ENCODE measurements at places on chromosomes 1 and 21.

- no peak for DNase-seq
These were observed 26.9 kb downstream of the CD84 start for GRCh38 chr1:160552425-160552824.

GRCh38 chr1:89844241-89844807 is 23.5 kb downstream of the LRRC8D start:
- peak; percentile 8 for DNase-seq

GRCh38 chr1:93448292-93448982 is 519 bp downstream of the FNBP1L start:
- DNase-seq: no peak

DNA sequence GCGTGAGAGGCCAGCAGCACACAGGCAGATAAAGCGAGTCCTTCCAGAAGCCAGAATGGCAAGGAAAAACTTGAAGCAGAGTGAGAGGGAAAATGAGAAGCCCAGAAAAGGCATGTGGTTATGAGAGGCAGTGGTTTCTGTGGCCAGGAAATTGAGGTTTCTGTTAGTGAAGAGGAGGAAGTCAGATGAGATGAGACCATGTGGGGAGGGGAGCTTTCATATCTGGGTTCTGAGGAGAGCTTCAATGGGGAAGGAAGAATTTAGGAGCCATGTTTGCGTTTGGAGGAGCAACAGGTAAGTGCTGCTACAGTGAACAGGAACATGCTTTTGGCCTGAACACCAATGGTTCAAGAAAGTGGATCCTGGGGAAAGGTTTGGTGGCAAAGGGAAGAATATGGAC is 6.1 kb upstream of the CD1A start:
- no peak for DNase-seq

DNA sequence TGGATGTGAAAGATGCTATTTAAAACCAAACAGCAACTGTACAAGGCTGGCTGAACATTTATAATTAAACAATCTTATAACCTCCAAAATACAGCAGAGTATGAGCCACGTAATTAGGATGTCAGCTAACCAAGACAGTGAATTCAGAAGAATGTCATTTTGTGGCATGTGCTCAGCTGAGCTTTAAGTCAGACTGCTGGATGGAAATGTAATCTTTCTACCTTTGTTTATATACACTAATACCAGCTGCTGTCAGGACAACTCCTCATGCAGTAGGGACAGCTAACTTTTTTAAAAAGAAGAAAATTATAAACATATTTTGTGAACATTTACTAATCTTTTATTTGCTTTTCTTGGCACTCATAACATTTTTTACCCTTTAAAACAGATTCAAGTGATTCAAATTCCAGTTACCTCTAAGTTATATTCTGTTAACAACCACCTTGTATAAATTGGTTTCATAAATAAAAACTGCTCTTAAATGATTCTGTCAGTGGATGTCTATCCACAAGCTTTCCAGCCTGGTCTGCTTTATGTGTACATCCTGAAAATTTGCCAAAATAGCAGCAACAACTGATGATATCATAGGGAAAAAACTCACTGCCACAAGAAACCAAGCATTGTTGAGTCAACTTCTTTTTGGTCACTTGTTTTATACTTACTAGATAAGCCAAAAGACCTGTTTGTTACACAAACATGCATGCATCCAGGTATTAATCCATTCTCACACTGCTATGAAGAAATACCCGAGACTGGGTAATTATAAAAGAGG is 36.1 kb downstream of the DPH5 start:
- no peak for DNase-seq

DNA sequence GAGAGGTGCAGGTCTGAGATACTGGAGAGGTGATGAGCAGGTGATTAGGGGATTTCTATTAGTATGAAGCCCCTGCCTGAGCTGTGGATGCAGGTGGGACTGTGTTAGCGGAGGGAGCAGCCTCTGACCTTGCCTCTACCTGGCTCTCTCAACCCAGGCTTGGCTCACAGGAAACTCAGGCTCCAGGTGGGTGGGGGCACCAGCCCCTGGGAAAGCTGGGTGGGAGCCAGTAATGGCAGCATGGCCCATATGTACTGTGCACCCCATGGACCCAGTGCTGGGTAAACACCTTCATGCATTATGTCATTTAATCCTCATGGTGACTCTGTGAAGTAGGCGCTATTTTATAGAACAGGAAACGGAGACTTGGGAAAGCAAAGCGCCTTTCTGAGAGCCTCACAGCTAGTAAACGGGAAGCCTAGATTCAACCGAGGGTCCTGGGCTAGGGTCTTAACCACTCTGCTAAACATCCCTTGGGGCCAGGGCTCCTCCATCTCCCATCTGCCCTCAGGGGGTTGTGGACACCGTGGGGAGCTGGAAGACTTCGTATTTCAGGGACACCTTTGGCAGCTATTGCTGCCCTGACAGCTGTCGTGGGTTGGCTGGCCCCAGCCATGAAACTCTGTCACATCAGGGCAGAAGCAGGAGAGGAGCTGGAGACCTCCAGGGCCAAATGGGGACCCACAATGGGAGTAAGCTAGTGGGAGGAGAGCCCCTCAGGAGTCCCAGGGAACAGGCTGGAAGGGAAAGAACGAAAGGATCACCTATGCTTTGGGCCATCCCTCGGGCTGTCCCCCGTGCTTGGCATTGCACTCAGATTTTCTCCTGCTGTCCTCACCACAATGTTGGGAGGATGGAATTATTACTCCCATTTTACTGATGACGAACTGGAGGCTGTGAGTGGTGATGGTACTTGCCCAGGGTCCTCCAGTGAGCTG is 59.6 kb upstream of the CSF3R start:
- DNase-seq: no peak

GRCh38 chr1:181972256-181972655 is 89.3 kb downstream of the ZNF648 start:
- no peak for DNase-seq

DNA sequence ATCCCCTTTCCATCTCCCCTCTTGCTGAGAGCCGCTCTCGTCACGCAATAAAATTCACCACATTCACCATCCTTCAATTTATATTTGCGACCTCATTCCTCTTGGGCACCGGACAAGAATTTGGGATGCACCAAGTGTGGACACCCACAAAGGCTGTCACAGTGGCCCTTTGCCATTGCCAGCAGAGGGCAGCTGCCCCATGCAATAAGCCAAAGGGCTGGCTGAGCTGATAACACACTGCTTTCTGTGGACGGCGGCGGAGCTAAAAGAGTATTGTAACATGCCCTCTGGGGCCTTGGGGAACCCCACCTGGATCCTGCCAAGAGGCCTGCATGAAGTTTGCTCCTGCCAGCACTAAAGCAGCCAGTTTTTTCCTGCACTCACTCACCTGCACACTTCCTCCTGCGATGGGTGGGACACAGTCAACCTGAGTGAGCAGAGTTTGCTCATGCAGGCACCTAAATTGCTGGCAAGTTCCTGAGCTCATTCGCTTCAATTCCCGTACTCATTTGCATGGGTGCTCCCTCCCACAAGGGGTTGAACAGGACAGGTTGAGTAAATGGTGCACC is 792.3 kb upstream of the ADAMTS5 start:
- no peak for DNase-seq

DNA sequence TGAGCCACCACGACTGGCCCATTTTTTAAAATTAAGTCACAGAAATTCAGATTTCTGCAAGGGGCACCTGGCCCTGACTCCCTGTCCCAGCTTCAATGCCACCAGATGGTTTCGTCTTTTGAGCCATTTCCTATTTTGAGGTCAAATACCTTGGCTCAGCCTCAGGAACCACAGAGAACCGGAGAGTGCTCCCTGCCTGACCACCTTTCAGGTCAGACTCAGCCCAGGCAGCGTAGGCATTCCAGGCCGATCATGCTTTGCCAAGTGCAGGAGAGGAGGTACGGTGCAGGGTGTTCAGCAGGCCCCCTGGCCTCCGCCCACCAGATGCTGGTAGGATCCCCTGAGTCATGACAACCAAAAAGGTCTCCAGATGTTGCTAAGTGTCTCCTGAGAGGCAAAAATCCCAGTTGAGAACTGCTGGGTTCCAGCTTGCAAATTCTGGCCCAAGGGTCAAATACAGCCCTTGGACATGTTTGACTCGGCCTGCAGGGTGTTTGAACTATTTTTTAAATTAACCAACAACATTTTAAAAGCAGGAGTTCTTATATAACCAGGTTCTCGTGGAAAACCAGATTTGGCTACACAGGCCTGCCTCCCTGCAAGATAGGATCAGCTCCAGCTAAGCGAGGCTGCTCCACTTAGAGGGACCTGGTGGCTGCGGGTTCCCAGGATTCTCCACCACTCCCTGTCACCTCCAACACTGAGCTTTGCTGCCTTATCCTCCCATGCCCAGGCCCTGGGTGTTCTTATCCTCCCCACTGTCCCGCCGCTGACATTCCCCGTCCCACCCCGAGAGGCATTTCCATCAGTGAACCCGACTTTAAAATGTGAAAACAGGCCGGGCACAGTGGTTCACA is 61.9 kb upstream of the TARDBP start:
- no peak for DNase-seq

DNA sequence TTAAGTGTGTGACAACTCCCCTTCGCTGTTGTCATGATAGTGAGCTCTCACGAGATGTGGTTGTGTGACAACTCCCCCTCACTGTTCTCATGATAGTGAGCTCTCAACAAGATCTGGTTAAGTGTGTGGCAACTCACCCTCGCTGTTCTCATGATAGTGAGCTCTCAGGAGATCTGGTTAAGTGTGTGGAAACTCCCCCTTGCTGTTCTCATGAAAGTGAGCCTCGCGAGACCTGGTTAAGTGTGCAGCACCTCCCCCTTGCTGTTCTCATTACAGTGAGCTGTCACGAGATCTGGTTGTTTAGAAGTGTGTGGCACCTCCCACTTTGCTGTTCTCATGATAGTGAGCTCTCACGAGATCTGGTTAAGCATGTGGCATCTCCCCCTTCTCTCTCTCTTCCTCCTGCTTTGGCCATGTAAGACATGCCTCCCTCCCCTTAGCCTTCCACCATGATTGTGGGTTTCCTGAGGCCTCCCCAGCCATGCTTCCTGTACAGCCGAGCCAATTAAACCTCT is 25.1 kb upstream of the LSS start:
- DNase-seq: peak; percentile 58

- DNase-seq: no peak
These were observed 358.4 kb upstream of the SGIP1 start for GRCh38 chr1:66175581-66175980.

DNA sequence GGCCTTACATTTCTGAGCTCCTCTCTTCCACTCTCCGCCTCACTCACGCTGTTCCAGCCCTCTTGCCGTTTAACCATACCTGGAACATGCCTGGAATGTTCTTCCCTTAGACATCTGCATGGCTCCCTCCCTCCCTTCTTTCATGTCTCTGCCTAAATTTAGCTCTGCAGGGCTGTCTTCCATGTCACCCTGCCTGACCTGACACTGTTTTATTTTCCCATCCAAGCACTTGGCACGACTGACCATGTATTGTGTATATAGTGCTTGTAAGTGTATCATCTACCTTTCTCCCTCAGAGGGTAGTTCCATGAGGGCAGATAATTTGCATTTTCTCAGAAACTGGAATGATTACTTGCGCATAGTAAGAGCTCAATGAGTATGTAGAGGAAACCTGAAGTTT is 47.3 kb downstream of the ST6GALNAC3 start:
- no peak for DNase-seq

DNA sequence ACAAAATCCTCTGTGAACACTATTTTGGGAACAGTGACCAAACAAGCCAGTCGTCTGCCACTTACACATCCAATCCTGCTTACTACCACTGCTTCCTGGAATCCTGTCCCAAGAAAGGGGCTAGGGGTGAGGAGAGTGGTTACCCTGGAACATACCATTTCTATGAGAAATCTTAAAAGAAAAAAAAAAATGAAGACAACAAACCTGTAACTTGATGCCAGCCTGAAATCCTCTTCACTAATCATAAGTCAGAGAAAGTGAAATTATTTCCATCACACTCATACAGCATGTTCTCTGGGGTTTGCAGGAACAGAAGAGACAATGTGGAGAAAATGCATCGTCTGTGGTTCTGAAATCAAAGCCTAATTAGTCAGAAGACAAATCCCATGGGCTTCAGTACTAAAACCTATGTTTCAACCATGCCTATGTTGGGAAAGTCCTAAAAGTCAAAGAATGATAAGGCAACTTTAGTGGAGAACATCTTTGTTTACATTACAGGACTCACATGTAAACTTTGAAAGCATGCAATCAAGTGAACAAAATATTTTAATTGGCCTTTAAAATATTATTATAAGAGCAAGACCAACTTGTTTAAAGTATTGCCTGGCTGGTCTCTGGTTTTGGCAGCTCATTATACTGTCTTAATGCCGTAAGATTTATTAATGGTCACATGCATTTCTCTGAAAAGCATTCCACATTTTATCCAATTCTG is 220.7 kb downstream of the LTN1 start:
- DNase-seq: no peak

Measured in CD4-positive, CD25-positive, alpha-beta regulatory T cell (primary cell).